ENCODE measurements at places on chromosomes 3 and 15. TPM values are rescaled to one million over a fixed set of nuclear protein-coding genes. Genes with fewer than 3 reads are reported as not detected.

STAB1 gene
- polyA plus RNA-seq, result 44.5 TPM

DNA sequence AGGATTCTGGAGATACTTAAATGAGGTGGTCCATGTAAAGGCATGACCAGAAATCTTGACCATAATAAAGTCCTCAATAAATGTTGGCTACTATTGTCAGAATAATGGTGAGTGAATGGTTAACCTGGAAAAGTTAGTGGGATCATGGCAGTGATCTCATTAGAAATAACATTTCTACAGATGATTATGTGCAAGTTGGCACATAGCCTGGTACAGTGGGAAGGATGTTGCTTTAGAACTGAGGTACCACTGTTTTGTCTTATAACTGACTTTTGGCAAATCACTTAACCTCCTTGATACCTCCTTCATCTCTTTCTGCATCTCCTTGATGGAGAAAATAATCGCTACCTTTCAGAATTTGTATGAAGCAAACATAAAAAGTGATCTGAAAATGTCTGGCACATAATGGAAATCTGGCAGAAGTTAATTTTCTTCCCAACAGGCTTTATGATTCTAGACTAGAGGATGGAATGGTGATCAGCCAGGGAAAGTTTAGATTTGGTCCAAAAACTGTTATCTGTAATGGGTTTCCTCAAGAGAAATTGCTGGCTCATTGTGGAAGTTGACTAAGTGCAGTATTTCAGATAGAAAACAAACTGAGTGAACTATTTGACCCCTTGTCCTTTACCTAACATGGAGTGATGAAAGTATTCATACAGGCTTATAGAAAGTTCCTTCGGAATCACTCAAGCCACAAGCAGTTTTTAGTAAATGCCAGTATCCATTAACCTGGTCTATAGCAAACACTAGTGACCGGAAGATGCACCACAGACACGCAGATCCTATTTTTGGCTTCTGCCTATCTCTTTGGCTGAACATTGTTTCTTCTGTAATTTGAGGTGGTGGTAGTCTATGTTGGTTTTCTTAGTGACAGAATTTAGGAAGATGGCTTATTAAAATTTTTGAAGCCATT lies 449.6 kb upstream of the TGFBR2 start:
- DNase-seq, result no peak

C3orf62 gene
- 8.6 TPM for polyA plus RNA-seq

WNT5A gene
- polyA plus RNA-seq, result 42.1 TPM

C3orf85 gene
- polyA plus RNA-seq, result 19.6 TPM

- no peak for DNase-seq
Observed at GRCh38 chr3:189049458-189050236, 122.1 kb upstream of the TPRG1 start.

DNA sequence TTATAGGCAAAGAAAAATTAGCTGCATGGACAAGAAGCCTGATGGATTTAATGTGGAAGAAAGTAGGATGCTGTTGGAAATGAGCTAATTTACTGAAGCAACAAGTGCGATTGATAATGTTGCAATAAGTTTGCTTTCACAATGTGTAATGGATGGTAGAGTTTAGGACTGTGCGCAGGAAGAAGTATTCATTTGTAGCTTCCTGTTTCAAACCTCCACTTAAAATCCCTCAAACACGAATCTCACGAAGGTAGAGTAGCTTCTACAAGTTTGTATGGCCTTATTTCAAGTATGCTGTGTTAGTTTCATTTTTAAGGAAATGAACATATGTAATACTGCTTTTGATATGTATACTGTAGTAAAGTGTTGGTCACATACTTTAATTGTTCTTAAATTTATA lies 42.3 kb downstream of the KCNH8 start:
- no peak for DNase-seq

DNA sequence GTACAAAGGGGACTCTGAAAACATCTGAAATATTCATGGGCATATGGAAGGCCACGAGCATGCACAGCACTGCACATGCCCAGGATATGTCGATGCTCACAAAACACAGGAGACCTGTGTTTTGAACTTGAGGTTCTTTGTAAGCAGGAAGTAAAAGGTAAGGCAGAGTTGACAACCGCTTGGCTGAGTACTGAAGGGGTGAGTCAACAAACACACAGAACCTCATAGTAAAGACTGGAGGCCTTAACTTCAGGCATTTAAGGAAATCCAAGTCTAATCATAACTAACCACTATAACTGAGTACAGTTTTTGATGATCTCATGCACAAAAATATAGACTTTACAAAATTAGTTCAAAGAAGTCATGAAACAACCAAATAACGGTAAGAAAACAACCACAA lies 80.6 kb downstream of the MYO9A start:
- no peak for DNase-seq

SLC24A5 gene
- 0.41 TPM for polyA plus RNA-seq
